Left colon (tissue), 2 donors: ENCODE measurements at places on chromosomes 3 and 15. TPM values are rescaled to one million over a fixed set of nuclear protein-coding genes. Genes with fewer than 3 reads are reported as not detected.

The SUMF1 gene
- total RNA-seq, result 39.3 TPM

The CEP70 gene
- 36.4 TPM for total RNA-seq

The SLC9C1 gene
- total RNA-seq, result 0.45 TPM

The TTC21A gene
- total RNA-seq, result 8.3 TPM

The TFDP2 gene
- 46.2 TPM for total RNA-seq

The MAGI1 gene
- total RNA-seq, result 49.2 TPM

DNA sequence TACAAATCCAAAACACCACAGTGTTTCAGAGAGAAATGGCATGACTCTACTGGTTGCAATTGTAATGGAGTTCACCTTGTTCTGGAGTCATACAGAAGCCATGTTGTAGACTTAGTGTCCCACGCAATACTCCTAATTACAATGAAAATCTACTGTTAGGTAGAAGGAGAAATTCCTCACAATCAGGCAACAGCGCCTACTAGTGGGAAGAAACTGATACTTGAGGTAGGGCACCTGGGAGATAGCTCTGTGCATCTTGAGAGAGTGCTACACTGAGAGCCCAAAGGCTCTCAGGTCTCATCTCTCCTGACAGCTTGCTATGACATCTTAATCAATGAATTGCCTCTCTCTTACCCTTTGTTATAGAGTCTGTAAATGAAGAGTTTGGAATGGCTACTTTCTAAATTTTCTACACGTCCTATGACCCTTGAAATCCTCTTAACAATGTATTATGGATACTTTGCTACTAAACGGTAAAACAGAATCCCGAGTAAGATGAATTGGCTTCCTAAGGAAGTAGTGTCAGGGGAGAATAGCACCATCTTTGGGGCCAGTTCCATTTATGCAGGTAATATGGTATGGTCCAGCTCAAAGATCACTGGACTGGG is 422.7 kb upstream of the TPRG1 start:
- no peak for DNase-seq

- no peak for DNase-seq
Measured at GRCh38 chr3:134028486-134029255, 1.1 kb downstream of the SLCO2A1 start.

GRCh38 chr3:185572183-185572582 is 13.9 kb upstream of the SENP2 start:
- DNase-seq, result no peak
